Muscle of back (tissue), 13 donors: ENCODE measurements at places on chromosomes 2 and 18. TPM values are rescaled to one million over a fixed set of nuclear protein-coding genes. Genes with fewer than 3 reads are reported as not detected.

- DNase-seq, result no peak
Observed at GRCh38 chr2:60959501-60959900, 58.0 kb upstream of the PEX13 start.

- DNase-seq, result peak; percentile 66
Observed at GRCh38 chr2:172096626-172097547, 5.8 kb downstream of the DLX2 start.

DNA sequence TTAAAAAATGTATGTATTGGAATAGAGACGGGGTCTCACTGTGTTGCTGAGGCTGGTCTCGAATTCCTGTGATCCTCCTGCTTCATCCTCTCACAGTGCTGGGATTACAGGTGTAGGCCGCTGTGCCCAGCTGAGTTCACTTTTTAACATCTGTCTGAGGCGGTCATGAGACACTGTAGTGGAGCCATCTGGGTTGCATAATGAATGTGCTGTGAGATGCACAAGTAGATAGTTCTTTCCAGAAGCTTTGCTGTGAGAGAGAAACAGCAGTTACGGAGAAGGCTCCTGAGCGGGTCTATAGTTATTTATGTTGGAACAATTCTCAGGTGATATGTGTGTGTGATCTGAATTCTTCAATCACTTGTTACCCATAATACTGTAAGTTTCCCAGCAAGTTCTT, 3.1 kb downstream of the RMC1 start:
- DNase-seq, result no peak

DNA sequence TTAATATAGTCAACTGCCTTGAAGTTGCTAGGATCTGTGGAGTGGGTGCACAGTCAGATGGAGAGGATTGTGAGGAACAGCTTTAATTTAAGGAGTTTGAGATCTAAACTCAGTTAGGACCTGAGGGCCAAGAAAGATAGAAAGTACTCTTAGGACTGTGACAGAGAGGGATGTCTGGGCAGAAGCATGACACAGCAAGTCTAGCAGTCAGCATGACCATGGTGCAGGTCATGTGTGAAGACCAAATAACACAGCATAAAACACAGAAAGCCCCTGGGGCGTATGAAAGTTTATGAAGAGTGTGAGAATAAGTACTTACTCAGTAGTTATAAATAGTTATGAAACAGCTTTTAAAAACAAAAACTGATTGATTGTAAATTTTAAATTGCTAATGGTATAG, 107.2 kb downstream of the GALNT1 start:
- DNase-seq, result no peak

- no peak for DNase-seq
Observed at GRCh38 chr2:190533968-190534309, 583 bp downstream of the NEMP2 start.

GRCh38 chr18:78776706-78777285, 202.8 kb upstream of the SALL3 start:
- DNase-seq, result no peak

GRCh38 chr2:170587117-170587516, 128.0 kb upstream of the SP5 start:
- DNase-seq, result no peak

GRCh38 chr18:75784390-75784789, 356.9 kb upstream of the SMIM21 start:
- DNase-seq, result peak; percentile 45

DNA sequence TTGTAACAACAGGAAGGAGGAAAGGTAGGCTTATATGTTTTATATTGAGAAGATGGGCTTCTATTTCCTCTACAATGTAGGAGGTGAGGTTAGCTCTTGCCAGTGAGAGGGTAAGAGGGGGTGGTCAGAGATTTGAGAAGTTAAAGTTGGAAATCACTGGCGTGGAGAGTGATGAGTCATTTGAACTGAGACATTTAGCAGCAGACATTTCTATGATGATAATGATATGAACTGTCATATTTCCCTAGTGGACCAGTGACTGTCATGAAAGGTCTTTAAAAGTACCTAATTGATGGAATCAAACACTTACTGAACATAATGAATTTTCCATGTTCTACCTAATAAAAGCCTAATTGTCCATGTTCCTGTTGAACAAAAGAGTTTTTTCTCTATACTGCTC, 126.1 kb downstream of the FAM161A start:
- no peak for DNase-seq

GRCh38 chr2:24594283-24594682, 103.2 kb downstream of the NCOA1 start:
- DNase-seq, result no peak

DNA sequence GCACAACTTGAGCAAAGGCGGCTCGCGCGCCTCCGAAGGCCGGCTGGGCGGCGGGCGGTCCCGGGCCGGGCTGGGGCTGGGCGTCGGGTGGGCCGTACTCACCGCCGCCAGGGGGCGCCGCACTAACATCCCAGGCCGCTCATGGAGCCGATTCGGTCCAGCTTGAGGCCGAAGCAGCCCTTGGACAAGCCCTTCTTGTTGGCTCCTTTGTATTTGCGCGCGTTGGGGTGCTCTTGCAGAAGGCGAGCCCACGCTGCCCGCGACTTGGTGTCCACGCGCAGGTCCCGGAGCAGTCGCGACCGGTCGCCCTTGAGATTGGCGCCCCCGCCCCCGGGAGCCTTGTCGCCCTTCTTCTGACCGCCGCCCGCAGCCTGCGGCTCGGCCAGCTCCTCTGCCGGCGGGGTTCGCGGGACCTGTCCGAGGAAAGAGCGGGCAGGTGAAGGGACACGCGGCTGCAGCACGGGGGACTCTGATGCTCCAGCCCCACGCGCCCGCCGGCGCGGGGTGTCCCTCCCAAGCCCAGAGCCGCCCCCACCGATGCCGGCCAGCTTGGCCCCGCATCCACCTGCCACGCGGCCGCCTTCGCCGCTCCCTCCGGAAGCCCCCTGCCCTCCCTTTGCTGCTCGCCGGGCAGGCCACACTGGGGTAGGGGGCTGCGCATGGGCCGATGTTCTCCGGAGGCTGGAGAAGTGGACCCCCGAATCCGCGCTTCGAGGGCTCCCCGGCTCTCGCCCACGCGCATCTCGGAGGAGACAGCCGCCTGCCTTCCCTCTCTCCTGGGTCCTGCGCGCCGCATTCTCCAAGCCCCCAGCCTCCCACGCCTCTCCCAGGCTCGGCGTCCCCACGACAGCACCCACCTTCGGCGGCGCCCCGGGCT, 655 bp downstream of the NPPC start:
- DNase-seq, result peak; percentile 94

GRCh38 chr18:77086034-77086433, 46.5 kb downstream of the MBP start:
- DNase-seq, result no peak

- no peak for DNase-seq
Observed at GRCh38 chr2:44139741-44140140, 28.9 kb upstream of the PPM1B start.

DNA sequence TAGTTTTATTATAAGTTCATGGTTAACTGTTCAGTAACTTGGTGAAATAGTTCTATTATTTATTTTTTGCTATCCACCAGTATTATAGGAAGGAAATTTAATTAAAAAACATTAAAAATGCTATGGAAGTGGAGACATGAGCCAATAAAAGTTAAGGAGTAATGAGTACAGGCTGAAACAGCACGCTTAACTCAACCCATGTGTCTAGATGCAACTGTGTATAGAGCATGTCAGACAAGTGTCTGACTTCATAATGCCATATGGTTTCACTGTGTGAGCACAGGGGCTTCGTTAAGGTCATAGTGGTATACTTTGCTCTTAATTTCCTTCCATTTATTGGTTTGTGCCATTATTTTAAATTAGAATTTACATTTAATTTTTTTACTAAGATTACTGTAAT, 566.8 kb upstream of the NRP2 start:
- DNase-seq, result no peak

DNA sequence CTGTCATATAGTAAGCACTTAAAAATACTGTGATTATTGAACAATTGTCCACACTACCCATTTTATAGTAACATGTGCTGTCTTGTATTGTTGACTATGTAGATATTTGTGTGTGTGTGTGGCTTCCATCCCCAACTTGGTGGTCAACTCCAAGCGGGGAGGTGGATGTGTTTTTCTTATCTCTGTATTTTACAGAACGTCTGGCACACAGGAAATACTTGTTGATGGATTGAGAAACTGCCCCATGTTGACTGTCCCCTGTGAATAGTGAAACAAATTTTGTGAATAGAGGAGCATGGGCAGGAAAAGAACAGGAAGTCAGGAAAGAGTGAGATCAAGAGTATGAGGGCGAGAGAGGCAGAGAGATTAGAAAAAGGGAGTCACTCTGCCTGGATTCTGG, 83.6 kb downstream of the CELF4 start:
- no peak for DNase-seq

GRCh38 chr2:209125291-209125690, 298.6 kb upstream of the MAP2 start:
- no peak for DNase-seq

GRCh38 chr18:27772081-27772480, 404.8 kb downstream of the CDH2 start:
- no peak for DNase-seq

- peak; percentile 80 for DNase-seq
Observed at GRCh38 chr18:3454365-3455089, 4.6 kb downstream of the TGIF1 start.

DNA sequence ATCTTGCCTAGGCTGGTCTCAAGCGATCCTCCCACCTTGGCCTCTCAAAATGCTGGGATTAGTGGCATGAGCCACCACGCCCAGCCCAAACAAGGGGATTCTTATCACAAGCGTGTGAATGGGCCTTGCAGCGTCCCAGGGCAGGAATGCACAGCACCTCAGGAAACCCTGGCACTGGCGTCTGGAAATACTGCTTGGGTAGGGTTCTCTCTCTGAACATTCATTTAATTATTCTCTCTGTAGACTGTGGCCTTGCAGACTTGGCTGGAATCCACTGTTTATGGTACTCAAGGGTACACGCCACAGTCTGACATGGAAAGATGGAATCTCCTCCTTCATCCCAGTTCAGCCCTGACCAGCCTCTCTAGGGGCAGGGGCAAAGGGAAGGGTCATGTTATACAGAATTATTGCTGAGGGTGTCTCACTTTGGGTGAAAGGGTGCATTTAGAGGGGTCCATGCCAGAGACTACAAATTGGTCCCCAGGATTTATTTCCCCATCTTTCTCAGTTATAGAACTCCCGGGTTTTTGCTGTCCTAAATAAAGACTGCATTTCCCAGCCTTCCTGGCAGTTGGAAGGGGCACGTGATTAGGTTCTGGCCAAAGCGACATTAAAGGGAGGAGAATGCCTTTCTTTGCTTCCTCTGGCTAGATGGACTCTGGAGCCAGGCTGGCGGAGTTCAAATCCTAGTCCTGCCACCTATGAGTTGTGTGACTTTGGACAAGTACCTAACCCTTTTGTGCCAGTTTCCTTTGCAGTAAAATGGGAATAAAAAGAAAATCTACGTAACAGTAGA, 147.2 kb upstream of the HAAO start:
- no peak for DNase-seq

- DNase-seq, result no peak
Observed at GRCh38 chr18:45149712-45150111, 465.6 kb upstream of the SLC14A2 start.

DNA sequence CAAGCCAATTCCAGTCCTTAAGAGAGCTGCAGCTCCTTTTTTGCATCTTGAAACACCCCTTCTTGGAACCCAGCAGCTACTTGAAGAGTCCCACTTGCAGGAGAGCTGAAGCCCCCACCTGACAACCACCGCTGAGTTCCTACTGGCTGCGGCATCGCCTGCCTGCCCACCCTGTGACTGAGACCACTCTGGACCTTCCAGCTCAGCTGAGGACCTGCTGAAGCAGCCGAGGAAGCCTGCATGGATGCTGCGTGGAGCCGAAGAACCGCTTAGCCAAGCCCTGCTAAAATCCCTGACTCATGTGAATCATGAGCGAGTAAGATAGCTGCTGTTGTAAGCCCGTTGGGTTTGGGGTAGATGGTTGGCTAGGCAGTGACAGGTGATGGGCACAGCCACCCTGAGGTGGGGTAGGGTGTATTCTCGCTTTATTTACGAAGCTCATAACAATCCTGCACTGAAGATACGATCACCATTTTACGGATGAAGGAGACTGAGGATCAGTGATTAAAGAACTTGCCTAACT, 78.4 kb downstream of the INHBB start:
- no peak for DNase-seq

DNA sequence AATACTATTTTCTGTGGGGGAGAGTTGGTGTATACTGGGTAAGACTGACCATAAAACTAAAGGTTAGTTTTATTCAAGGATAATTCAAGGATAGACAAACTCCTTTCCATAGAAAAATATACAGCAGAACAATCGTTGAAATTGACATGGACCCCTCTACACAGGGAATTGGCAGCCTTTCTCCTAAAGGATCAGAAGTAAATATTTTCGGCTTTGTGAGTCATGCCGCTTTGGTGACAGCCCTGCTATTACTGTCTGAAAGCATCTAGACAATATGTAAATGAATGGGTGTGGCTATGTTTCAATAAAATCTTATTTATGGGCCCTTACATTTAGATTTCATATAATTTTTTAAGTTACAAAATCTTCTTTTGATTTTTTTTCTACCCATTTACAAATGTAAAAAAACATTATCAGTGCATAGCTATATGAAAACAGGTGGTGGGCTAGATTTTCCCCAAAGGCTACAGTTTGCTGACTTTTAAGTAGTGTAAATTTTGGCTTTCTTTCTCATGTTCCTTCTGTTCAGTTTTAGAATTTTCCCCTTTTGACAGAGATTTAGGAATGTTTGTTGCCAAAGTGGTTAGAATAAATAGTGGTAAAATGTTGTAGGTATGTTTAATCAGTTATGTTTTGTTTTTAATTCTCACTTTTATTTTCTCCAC, 270.6 kb downstream of the DCC start:
- no peak for DNase-seq

DNA sequence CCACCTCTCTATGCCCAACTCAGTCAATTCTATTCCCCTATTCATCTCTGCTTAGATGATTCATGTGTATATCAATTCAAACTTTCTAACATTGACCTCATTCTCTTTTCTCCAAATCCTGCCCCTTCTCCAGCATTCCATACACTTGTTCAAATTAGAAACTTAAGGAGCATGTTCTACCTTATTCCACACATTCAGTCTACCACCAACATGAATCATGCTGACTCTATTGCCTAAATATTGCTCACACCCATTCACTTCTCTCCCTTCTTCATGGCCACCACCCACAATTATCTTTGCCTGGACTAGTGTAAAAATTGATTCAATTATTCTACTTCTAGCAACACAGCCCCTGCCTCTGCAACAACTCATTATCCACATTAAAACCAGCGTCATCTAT, 147.5 kb downstream of the VWC2L start:
- DNase-seq, result no peak

VAMP8 gene
- 12.2 TPM for polyA plus RNA-seq

SIGLEC15 gene
- polyA plus RNA-seq, result 0.25 TPM

KATNAL2 gene
- 5.9 TPM for polyA plus RNA-seq

C1GALT1C1L gene
- polyA plus RNA-seq, result 1.8 TPM

DYSF gene
- 107 TPM for polyA plus RNA-seq

SLC23A3 gene
- polyA plus RNA-seq, result 0.57 TPM

DAW1 gene
- 0.05 TPM for polyA plus RNA-seq
